Immature natural killer cell (primary cell): ENCODE measurements at places on chromosomes 16 and 17.
A peak's percentile ranks its signal among the peaks of the same experiment; 100 is the strongest.

- DNase-seq, result no peak
Measured at GRCh38 chr16:87006021-87006420, 311.2 kb downstream of the C16orf95 start.

DNA sequence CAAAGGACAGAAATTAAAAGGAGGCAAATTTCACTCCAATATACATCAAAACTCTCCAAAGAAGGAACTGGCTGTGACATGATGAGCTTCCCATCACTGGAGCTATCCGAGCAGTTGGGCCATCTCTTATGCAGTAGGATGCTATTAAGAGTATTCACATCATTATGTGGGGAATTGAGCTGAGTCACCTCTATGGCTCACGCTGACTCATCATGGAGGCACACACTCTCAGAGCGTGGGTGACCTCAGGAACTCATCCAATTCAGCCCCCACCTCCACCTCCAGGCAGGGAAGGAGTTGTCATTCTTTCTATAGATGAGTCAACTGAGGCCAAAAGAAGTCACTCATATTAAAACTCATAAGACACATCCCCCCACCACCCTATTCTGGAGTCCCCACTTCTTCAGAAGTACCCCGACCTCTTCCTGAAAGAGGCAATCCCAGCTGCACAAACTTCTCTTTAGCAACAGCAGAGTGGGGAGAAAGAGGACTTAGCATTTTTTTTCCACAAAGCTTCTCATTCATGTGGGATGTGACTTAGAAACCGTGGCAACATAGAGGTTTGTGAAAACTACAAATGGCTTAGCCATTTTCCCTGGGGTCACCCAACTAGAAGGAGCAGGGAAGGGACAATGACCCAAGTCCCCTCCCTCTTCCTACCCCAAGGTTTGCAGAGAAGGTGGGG lies 32.5 kb downstream of the ABCC12 start:
- no peak for DNase-seq

GRCh38 chr17:79645777-79646088 lies 34.9 kb upstream of the RBFOX3 start:
- no peak for DNase-seq

GRCh38 chr16:81738783-81739496 lies 40.2 kb upstream of the PLCG2 start:
- no peak for DNase-seq

GRCh38 chr16:88770461-88771293 lies 14.3 kb downstream of the PIEZO1 start:
- DNase-seq, result peak; percentile 84

DNA sequence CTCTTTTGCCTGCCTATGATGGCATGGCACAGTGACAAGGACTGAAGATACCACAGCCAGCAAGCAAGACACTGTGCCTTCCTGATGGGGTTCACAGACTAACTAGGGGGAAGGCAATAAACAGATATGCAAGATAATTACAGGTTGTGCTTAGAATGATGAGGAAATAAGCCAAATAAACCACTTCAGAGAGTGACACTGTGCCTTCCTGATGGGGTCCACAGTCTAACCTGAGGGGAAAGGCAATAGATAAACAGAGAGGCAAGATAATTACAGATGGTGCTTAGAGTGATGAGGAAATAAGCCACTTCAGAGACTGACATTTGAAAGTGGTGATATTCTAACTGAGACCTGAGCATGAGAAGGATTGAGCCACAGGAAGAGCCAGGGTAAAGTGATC lies 84.2 kb downstream of the HS3ST2 start:
- no peak for DNase-seq

- DNase-seq, result no peak
Measured at GRCh38 chr16:9647981-9648701, 534.1 kb downstream of the GRIN2A start.

DNA sequence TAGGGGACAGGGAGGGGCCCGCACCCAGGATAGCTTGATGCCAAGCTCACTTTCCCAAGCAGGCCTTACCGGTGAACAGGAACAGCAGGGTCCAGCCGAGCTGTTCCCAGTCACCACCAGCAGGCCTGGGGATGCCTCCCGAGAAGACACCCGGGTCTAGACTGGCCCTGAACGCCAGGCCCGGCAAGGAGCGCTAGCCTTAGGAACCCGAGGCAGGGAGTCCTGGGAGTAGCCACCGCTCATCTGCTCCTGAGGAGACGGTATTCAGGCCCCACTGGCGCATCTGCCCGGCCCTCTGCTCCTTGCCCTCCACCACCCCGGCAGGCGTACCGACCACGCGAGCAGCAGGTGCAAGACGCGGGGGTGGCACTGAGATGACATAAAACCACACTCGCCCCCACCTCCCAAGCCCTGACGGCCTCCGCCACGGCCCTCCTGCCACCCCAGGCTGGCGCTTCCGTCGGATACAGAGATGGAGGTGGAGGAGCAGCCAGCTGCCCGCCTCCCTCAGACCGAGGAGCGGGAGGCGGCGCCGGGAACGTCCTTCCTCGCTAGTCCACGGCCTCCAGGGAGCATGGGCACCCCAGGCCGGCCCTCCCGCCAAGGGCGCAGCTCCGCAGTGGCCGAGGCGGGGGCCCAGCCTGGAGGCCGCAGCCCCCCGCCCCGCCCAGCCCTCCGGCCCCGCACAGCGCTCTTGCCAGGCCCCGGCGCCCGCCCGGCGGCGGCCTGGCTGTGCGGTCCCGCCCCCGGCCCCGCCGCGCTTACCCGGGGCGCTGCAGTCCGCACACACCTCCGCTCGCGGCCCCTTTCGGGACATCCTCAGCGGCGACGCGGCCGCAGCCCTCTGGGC lies 661 bp downstream of the GIT1 start:
- peak; percentile 73 for DNase-seq

- no peak for DNase-seq
Measured at GRCh38 chr17:66904760-66905624, 59.5 kb upstream of the CACNG4 start.

DNA sequence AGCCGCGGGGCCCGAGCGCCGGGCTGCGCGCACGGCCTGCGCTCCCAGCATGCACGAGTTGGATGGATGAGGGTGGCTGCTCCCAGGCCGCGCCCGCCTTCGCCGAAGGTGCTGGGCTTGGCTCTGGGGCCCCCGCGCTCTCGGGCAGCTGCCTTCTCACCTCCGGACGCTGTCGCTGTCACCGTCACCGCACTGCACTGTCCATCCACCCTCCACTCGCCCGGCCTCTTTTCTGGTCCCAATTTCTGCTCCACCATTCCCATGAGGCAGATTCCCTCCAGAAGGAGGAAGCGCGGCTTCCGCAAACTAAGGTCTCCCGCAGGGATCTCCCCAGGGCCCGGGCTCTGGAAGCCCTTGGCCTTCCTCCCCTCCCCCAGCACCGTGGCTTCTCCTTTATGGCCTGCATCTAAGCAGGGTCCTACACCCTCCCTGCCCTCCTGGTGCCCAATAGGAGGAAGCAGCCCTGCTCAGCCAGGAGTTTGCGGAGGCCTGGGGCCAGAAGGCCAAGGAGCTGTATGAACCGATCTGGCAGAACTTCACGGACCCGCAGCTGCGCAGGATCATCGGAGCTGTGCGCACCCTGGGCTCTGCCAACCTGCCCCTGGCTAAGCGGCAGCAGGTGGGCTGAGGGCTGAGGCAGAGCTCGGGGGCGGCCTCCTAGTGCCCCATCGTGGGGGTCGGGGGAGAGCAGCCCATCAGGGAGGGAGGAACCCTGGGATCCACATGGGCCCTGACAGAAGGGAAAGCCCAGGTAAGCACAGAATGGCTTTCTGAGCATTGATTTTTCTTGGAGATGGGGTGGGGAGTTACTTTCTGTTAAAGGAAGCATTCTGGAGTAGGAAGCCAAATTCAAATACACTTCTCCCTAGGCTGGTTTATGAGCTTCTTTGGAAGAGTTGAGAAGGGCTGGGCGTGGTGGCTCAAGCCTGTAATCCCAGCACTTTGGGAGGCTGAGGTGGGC lies 899 bp downstream of the ACE start:
- DNase-seq, result no peak

DNA sequence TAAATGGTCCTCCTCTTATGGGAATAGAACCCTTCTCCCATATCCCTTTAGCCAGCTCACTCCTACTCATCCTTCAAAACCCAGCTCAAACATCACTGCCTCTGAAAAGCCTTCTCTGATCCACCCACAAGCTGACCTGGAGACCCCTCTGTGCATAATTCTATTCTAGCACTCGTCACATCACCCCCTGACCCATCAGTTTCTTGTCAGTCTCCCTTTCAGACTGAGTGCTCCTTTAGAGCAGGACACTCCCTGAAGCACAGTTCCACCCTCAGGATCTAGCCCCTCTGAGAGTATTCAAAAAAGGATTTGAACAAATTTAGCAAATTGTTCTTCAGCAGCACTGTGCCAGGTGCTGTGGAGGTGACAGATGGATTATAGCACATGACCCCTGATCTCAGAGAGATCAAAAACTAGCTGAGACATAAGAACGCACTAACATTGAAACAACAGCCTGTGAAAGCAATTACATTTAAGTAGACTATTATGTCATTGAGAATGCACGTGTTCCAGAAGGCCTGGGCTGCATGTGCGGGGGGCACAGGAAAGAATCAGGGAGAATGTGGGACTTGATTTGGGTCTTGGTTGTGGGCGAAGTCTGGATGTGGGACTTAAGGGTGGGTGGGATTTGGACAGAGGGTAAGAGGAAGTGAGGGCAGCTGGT lies 43.5 kb downstream of the MRPS23 start:
- DNase-seq, result no peak

DNA sequence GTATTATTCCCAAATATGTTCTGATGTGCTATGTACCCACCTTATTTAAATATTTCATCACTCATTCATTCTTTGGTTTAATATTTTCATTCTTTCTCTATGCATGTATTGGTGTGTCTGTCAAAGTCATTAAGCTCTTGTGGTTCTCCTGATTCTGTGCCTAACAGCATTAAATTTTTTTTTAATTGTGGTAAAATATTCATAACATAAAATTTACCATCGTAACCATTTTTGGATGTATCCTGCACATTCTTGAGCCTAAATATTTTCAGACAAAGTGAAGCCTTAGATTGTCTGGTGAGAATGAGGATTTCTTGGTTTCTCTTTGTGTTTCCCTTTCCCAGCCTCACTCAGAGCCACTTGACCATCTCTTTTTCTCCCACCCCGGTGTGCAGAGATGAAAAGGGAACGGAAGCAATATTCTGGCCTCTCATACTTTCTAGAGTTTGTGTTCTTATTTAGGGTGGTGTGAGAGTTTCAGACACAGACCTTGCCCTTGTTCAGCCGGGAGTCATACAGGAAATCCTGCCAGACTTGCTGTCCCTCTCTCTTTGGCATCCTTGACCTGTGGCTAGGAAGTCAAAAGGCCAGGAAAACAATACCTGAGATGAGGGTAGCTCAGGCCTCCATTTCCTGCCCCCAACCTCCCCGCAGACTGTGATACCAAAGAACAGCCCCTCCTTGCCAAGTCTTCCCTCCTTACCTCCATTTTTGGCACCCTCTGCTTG lies 4.9 kb downstream of the CCL5 start:
- peak; percentile 37 for DNase-seq

DNA sequence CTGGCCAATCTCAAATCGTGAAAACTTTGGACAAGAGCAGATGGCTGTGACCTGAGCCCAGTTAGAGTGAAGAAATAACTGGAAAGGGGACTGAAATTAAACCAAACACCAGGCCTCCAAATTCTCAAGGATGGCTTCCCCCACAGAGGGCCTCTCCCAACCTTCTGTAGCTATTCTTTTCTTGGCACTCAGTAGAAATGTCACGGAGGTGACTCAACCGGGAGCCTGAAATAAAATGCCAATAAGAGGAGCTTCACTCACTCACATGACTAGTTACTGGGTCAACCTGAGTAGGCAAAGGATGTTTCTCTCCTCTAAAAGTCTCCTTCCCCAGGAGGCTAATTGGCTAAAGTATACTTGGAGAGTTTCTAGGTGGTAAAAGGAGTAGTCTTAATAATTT lies 230.7 kb downstream of the MAF start:
- DNase-seq, result no peak

GRCh38 chr17:4719684-4720221 lies 9.3 kb downstream of the ARRB2 start:
- no peak for DNase-seq

DNA sequence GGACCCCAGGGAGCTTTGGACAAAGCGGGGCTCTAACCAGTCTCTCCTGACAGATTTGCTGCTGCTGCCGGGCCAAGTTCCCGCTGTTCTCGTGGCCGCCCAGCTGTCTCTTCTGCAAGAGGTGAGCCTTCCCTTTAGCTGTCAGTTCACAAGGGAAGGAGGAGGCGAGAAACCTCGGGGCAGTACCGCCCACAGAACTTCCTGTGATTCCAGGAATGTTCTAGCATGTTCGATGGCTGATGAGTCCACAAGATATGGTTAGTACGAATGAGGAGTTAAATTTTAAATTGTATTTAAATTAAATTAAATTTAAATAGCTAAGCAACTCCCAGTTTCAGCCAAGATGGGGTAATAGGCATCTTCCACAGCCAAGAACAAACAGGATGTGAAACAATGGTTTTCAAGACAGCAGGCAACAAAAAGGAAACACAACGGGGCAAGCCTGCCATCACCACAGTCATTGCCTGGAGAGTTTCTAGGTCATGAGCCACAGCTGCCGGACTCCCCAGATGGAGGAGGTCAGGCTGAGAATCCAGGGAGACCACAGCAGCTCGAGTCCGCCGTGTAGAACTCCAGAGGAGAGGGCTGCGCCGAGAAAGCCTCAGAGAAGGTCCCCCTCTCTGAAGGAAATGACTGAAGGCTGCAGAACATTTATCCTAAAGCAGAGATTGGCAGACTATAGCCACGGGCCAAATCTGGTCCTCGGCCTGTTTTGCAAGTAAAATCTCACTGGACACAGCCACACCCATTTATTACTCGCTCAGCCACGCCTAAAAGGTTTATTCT lies 9.5 kb upstream of the TCF25 start:
- DNase-seq, result peak; percentile 72

DNA sequence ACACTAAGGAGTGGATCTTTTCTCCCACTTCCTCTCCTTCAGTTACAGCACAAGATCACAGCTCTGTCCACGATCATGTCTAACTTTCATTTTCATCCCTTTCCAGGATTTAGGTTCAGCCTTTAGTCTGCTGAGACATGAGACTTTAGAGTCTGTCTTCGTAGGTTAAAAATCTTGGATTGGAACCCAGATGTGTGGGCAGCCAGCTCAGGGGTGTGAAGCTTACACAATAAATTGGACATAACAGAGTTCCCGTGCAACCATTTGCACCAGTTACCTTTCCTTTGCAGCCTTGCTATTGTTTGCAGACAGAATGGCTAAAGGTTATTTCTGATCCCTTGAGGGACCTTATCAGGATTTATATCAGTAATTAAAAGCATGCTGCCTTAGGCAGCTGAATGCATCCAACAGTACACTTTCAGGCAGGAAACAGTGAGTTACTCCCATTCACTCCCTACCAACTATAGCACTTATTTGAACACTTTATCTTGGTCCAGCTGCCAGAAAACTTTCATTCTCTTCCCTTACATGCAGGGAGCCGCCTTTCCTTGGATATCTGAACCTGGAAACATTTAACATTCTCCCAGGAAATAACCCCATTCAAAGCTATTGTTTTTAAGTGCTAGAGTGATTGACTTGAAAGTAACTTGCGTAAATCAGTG lies 87.3 kb downstream of the TMEM100 start:
- DNase-seq, result no peak
